Left cardiac atrium (tissue), 4 donors: ENCODE measurements at places on chromosomes 7 and 10.

DNA sequence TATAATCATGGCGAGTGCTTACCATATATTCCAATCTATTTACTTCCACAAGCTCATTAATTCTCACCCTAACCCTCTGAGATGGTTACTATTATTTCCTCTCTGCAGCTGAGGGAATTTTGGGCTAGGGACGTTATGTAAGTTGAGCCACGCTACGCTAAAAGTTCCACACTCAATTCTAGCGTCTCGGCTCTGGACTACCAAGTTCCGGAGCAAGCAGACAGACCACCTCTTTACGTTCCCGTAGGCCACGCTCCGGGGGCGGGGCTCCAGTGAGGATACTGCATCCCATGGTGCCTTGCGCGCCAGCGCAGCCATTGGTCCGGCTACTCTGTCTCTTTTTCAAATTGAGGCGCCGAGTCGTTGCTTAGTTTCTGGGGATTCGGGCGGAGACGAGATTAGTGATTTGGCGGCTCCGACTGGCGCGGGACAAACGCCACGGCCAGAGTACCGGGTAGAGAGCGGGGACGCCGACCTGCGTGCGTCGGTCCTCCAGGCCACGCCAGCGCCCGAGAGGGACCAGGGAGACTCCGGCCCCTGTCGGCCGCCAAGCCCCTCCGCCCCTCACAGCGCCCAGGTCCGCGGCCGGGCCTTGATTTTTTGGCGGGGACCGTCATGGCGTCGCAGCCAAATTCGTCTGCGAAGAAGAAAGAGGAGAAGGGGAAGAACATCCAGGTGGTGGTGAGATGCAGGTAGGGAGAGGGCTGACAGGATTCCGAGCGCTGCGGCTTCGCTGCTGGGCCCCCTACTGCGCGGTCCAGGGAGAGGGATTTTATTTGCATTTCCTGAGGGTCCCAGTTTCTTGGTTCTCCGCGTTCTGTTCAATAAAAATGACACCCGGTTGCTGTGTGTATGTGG is at the start of gene KIF11:
TSS of gene KIF11 (plus strand) at position 370 of the 858 bp plus-strand sequence. CDS start at position 616, 246 bp downstream.
- peak; percentile 99 for DNase-seq

- DNase-seq = no peak
Measured at GRCh38 chr10:125029584-125030242, 87.8 kb downstream of the ZRANB1 start.

GRCh38 chr10:90859321-90859751 is 1.5 kb upstream of the HTR7 start:
- no peak for DNase-seq

- DNase-seq = no peak
Measured at GRCh38 chr10:5440206-5440605, 27.8 kb downstream of the NET1 start.

DNA sequence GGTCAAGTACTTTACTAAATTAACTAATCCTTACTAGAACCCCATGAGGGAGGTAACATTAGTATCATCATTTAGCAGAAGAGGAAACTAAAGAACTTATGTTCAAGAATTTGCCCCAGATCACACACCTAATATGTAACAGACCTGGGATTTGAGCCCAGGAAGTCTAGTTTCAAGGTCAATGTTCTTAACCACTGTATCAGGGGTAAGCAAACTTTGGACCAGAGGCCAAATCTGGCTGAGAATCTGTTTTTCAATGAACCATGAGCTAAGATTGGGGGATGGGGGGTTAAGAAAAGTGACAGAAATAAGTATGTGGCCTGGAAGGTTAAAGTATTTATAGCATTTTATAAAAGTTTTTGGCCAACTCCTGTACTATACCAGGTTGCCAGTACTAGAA is 95.1 kb downstream of the ZNF248 start:
- no peak for DNase-seq

DNA sequence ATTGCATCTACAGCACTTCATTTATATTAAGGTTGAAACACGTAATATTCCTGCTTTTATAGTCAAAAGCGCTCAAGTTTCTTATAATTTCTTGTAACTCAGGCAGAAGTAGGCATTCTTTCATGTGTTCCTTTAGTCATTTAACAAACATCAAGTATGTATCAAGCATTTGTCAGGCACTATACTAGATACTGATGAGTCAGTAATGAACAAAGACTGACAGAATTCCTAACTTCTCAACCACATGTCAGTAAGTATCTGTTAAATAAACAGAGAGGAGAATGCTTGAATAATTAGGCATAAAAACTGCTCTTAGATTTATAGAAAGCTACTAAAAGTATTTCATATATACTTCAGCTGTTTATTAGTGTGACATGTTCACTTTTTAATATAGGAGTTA is 9.9 kb downstream of the CRPPA start:
- DNase-seq = no peak
